Stimulated activated CD4-positive, alpha-beta T cell treated with anti-CD3 and anti-CD28 coated beads, Interleukin-1b, Interleukin-23, amount 100 ng/mL, for 1 hour (primary cell): ENCODE measurements at places on chromosomes 6 and 20.

DNA sequence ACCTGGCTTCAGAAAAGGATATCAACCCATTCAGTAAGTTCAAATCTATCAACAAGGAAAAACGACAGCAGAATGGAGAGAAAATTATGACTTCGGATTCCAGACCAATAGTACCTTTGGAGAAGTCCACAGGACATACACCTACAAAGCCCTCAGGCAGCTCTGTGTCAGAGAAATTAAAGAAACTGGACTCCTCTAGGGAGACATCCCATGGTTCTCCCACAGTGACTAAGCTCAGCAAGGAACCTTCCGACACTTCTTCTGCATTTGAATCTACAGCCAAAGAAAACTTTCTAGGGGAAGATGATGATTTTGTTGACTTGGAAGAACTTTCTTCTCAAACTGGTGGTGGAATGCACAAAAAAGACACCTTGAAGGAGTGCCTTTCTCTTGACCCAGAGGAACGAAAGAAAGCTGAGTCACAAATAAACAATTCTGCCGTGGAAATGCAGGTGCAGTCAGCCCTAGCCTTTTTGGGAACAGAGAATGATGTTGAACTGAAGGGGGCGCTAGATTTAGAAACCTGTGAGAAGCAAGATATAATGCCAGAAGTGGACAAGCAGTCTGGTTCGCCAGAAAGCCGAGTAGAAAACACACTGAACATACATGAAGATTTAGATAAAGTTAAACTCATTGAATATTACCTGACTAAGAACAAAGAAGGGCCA lies 67.4 kb upstream of the HINT3 start:
- no peak for DNase-seq

GRCh38 chr6:70903665-70904452 lies 53.0 kb downstream of the B3GAT2 start:
- no peak for DNase-seq

DNA sequence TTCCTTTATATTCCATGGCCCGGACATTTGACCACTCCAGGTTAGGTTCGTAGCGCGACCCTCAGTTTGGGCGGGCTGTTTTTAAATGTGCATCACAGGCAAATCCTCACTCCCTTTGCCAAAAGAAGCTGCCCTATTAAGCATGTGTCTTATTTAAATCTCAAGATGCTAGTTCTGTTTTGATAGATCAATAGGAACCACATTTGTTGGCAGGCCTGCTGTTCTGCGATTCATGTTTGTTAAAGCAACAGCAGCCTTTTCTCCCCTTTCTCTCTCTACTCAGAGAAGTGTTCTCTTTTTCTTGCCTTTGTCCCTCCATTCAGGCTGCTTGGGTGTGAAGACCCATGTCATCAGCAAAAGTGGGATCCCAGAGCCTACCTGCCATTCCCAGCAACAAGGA lies 212.0 kb upstream of the SSTR4 start:
- DNase-seq: no peak

GRCh38 chr6:154245506-154245905 lies 111.1 kb downstream of the IPCEF1 start:
- DNase-seq: no peak

GRCh38 chr20:5395932-5396727 lies 79.4 kb upstream of the PROKR2 start:
- no peak for DNase-seq

- DNase-seq: no peak
These were observed 224.4 kb upstream of the SASH1 start for GRCh38 chr6:148118244-148118643.
